ENCODE measurements at places on chromosomes 1 and 21.

- no peaks in the 10 kb centered on the region for H3K27me3 ChIP-seq
- DNase-seq, result no peak
- H3K4me3 ChIP-seq, result no peak overlapping the region
- peaks cover 15% of the 10 kb centered on the region for H3K36me3 ChIP-seq
- H3K4me1 ChIP-seq, result no peaks in the 10 kb centered on the region
- no peak overlapping the region for H3K27ac ChIP-seq
Observed at GRCh38 chr1:64755361-64755760, 10.5 kb downstream of the RAVER2 start.

GRCh38 chr1:203626910-203627246 is 246 bp downstream of the ATP2B4 start:
- DNase-seq, result no peak
- no peaks in the 10 kb centered on the region for H3K36me3 ChIP-seq
- peak overlapping the region; percentile 84 for H3K27ac ChIP-seq
- peaks cover 54% of the 10 kb centered on the region for H3K4me1 ChIP-seq
- no peaks in the 10 kb centered on the region for H3K27me3 ChIP-seq
- peak overlapping the region; percentile 84 for H3K4me3 ChIP-seq

- no peak overlapping the region for H3K27ac ChIP-seq
- peaks cover 4% of the 10 kb centered on the region for H3K27me3 ChIP-seq
- no peaks in the 10 kb centered on the region for H3K36me3 ChIP-seq
Observed at GRCh38 chr1:26340047-26340481, 13.9 kb downstream of the CRYBG2 start.

GRCh38 chr21:44583800-44584147 is 3.4 kb upstream of the KRTAP10-5 start:
- no peak overlapping the region for H3K27ac ChIP-seq
- no peak overlapping the region for H3K4me3 ChIP-seq
- H3K36me3 ChIP-seq, result peaks cover 7% of the 10 kb centered on the region
- peaks cover 11% of the 10 kb centered on the region for H3K4me1 ChIP-seq
- H3K27me3 ChIP-seq, result peaks cover 4% of the 10 kb centered on the region
- DNase-seq, result no peak

GRCh38 chr1:218249338-218250140 is 35.6 kb upstream of the RRP15 start:
- no peak overlapping the region for H3K4me3 ChIP-seq
- no peak for DNase-seq
- no peaks in the 10 kb centered on the region for H3K36me3 ChIP-seq

DNA sequence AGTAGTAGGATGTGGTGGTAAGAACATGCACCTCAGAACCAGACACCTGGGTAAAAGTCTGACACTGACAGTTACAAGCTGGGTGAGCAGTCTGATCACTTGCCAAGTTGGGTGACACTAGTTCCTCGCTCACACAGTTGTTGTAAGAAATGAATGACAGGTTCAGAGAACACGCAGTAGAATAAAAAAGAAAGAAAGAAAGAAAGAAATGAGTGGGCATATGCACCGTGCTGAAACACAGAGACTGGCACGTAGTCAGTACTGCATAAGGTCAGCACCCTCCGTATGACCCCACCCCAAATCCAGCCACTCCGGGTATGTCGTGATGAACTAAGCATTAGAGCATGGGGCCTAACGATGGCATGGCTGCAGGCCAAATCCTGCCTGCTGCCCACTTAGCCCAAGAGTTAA is 90.6 kb downstream of the GLUL start:
- H3K36me3 ChIP-seq, result no peaks in the 10 kb centered on the region
- no peaks in the 10 kb centered on the region for H3K27me3 ChIP-seq
- H3K4me3 ChIP-seq, result no peak overlapping the region
- peak overlapping the region; percentile 70 for H3K27ac ChIP-seq
- peaks cover 24% of the 10 kb centered on the region for H3K4me1 ChIP-seq
- no peak for DNase-seq

DNA sequence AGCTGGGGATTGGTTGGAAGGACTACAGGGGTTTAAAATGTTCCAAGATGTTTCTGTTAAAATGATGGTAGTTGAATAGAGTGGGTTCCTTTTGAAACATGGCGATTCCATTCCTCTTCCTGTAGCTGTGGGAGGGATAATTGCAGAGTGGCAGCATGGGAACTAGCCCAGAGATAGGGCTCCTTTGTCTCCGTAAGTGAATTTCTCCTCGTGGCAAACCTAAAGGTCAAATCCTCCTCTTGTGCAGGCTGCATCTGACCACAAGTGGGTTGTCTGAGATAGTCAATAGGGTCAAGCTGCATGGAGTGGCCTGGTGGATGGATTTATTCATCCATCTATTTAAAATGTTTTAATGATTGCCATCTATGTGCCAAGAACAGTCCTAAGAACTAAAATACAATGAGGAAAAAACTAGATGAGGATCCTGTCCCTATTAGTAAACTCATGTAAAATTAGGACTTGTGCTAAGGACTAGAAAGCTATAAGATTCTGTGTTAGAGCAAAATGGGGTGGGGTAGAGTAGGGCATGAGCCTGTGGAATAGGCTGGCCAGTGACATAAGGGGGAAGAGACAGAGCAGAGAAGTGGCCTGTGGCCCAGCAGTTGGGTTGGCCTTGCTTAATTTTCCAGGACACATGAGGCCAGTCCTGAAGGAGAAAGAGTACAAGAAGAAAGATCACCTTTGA is 89.1 kb upstream of the IVNS1ABP start:
- no peaks in the 10 kb centered on the region for H3K27me3 ChIP-seq
- peaks cover 4% of the 10 kb centered on the region for H3K4me1 ChIP-seq
- H3K4me3 ChIP-seq, result no peak overlapping the region
- peaks cover 8% of the 10 kb centered on the region for H3K36me3 ChIP-seq
- no peak for DNase-seq

GRCh38 chr1:39646232-39647081 is 7.0 kb upstream of the HEYL start:
- no peak overlapping the region for H3K4me3 ChIP-seq
- DNase-seq, result no peak
- no peak overlapping the region for H3K27ac ChIP-seq
- H3K36me3 ChIP-seq, result no peaks in the 10 kb centered on the region

DNA sequence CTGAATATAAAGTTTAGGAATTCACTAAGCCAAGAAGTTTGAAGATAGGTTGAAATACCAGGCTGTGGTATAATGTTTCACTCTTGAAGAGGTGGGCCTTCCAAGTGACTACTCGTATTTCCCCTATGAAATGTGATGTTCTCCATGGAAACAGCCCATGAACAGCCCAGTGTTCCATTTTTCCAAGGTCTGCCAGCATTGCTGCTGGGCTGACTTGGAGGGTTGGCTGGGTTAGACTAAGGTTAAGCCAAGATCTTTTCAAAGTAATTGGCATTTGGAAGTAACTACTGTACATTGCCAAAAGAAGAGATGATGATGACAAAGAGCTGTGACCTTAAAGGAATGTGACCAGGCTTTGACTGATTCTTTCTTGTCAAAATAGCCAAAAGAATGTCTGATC is 73.8 kb downstream of the RPE65 start:
- H3K4me1 ChIP-seq, result no peaks in the 10 kb centered on the region
- DNase-seq, result no peak
- no peak overlapping the region for H3K27ac ChIP-seq
- no peaks in the 10 kb centered on the region for H3K36me3 ChIP-seq
- H3K27me3 ChIP-seq, result no peaks in the 10 kb centered on the region

- peaks cover 10% of the 10 kb centered on the region for H3K4me1 ChIP-seq
- H3K4me3 ChIP-seq, result no peak overlapping the region
- no peak overlapping the region for H3K27ac ChIP-seq
- DNase-seq, result no peak
- H3K36me3 ChIP-seq, result no peaks in the 10 kb centered on the region
Observed at GRCh38 chr1:86753700-86754099, 49.3 kb downstream of the SH3GLB1 start.

DNA sequence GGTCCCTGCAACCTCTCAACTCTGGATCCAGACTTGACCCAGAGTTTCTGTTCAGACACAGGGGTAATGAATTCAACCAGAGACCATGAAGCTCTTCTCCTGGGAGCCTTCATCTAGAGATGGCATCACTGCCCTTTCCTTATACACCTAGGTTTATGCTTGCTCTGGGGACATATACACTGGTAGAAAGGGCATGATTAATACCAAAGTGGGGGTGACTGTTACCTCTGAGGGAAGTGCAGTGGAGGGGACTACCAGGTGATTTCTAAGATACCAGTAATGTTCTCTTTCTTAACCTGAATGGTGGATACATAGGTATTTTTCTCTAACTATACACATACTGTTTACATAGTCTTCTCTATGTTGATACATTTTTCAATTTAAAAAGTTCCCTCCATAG is 48.4 kb downstream of the JAK1 start:
- H3K36me3 ChIP-seq, result peaks cover 16% of the 10 kb centered on the region
- DNase-seq, result no peak
- peak overlapping the region; percentile 42 for H3K27ac ChIP-seq
- no peak overlapping the region for H3K4me3 ChIP-seq
- peaks cover 86% of the 10 kb centered on the region for H3K4me1 ChIP-seq

GRCh38 chr1:107668762-107669161 is 296.2 kb downstream of the VAV3 start:
- H3K27me3 ChIP-seq, result no peaks in the 10 kb centered on the region
- no peaks in the 10 kb centered on the region for H3K4me1 ChIP-seq
- peaks cover 3% of the 10 kb centered on the region for H3K36me3 ChIP-seq

GRCh38 chr21:17697473-17697872 is 84.8 kb upstream of the BTG3 start:
- H3K27ac ChIP-seq, result no peak overlapping the region
- peaks cover 4% of the 10 kb centered on the region for H3K27me3 ChIP-seq
- no peak overlapping the region for H3K4me3 ChIP-seq
- no peak for DNase-seq
- peaks cover 3% of the 10 kb centered on the region for H3K36me3 ChIP-seq

- peaks cover 6% of the 10 kb centered on the region for H3K4me1 ChIP-seq
- H3K27me3 ChIP-seq, result peaks cover 4% of the 10 kb centered on the region
- H3K36me3 ChIP-seq, result no peaks in the 10 kb centered on the region
Observed at GRCh38 chr1:212205006-212205405, 80.2 kb upstream of the PPP2R5A start.

DNA sequence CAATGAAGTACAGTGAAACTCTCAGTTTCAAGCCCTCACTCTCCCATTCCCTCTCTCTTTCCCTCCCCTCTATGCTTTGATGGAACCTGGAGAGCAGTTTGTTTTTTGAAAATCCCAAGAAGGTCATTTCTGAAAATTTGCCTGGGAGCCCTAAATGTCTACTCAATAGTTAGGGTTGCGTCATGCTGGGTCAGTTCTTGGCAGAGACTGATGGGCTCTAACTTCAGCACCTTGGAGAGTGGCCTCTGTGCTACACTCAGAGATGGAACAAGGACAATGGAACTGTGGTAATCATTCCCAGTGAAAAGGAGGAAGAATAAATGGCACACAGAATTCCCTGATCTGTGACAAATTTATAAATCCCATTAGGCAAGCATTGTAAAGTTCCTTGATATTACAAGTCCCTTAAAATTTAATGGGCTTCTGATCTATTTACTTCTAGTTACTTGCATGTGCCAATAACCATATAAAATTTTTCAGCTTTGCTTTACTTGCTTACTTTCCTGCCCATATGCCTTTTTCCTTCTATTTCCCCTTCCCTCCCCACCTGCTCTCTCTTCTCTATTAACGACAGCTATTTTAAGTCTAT is 182.9 kb upstream of the KCND3 start:
- no peaks in the 10 kb centered on the region for H3K36me3 ChIP-seq
- no peak overlapping the region for H3K27ac ChIP-seq
- DNase-seq, result no peak
- no peaks in the 10 kb centered on the region for H3K4me1 ChIP-seq
- peaks cover 6% of the 10 kb centered on the region for H3K27me3 ChIP-seq
- H3K4me3 ChIP-seq, result no peak overlapping the region

GRCh38 chr21:35559829-35560225 is 500.5 kb downstream of the SETD4 start:
- no peak for DNase-seq
- no peak overlapping the region for H3K27ac ChIP-seq
- no peaks in the 10 kb centered on the region for H3K4me1 ChIP-seq

- H3K36me3 ChIP-seq, result no peaks in the 10 kb centered on the region
- no peaks in the 10 kb centered on the region for H3K4me1 ChIP-seq
- no peak for DNase-seq
Observed at GRCh38 chr21:40257342-40257741, 390.1 kb downstream of the PCP4 start.

DNA sequence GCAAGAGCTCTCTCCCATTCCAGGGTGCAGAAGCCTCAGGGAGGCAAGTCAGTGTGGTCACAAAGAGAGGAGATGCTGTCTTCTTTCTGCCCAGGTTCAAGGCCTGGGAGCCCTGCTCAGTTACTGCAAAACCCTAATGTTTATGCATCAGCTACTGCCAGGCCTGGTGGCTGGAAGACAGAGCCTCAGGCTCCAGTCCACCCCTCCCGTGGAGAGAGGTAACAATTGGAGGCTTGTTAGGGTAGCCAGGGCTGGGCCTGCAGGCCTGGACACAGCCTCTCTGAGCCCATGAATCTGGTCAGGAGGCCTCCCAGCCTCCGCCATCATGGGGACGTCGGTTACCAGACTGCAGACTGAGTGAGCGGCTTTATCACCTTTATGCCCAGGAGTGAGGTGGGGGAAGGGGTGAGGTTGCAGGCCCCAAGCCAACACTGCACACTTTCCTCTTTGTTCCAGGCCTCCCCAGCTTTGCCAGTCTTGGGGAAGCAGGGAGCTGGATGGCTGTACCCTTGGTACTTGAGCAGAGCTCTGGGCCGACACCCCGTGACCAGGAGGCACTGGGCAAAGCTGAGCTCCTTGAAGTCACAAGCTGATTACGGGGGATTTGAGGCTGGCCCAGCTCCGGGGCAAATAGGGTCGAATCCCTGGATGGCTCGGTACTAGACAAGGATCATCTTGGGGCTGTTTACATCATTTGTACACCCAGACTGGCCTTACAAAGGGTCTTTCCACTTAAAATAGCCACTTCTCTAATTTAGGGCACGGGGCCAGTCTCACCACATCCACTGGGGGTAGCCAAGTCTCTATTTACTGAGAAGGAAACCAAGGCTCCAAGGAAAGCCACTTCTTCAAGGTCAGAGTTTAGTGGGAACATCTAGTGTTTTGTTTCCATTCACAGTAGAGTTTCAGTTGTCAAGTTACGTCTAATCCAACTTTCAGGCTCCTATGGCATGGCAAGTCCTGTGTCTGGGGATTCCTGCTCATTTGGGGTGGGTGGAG is 5.2 kb downstream of the SLC2A1 start:
- H3K27me3 ChIP-seq, result peaks cover under 1% of the 10 kb centered on the region
- H3K4me3 ChIP-seq, result peak overlapping the region; percentile 14
- peak overlapping the region; percentile 54 for H3K27ac ChIP-seq
- peaks cover 50% of the 10 kb centered on the region for H3K36me3 ChIP-seq
- peaks cover 63% of the 10 kb centered on the region for H3K4me1 ChIP-seq

DNA sequence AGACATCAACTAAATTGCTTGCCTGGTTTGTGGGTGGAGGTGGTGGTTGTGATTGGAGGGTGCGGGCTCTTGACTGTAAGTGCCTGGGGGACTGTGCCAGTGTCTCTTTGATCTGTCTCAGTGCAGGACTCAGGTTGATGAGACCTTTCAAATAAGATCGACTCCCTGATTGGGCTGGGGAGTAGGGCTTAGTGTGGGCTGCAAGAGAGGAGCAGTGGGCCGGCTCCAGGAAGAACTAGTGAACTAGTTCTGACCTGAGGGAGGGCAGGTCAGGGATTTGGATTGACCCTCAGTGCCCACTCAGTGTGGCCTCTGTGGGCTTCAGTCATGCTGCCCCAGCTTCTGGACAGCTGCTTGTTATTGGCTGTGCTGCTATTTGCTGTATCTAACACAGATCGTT is 130.6 kb upstream of the CACNA1E start:
- H3K27me3 ChIP-seq, result no peaks in the 10 kb centered on the region
- no peak overlapping the region for H3K27ac ChIP-seq
- H3K36me3 ChIP-seq, result no peaks in the 10 kb centered on the region
- H3K4me3 ChIP-seq, result no peak overlapping the region
- H3K4me1 ChIP-seq, result no peaks in the 10 kb centered on the region
- DNase-seq, result no peak

Measured in activated naive CD8-positive, alpha-beta T cell treated with anti-CD3 and anti-CD28 coated beads for 36 hours (primary cell).